Stomach (tissue), 19 donors: ENCODE measurements at places on chromosomes 1 and 21. TPM values are rescaled to one million over a fixed set of nuclear protein-coding genes. Genes with fewer than 3 reads are reported as not detected.

DNA sequence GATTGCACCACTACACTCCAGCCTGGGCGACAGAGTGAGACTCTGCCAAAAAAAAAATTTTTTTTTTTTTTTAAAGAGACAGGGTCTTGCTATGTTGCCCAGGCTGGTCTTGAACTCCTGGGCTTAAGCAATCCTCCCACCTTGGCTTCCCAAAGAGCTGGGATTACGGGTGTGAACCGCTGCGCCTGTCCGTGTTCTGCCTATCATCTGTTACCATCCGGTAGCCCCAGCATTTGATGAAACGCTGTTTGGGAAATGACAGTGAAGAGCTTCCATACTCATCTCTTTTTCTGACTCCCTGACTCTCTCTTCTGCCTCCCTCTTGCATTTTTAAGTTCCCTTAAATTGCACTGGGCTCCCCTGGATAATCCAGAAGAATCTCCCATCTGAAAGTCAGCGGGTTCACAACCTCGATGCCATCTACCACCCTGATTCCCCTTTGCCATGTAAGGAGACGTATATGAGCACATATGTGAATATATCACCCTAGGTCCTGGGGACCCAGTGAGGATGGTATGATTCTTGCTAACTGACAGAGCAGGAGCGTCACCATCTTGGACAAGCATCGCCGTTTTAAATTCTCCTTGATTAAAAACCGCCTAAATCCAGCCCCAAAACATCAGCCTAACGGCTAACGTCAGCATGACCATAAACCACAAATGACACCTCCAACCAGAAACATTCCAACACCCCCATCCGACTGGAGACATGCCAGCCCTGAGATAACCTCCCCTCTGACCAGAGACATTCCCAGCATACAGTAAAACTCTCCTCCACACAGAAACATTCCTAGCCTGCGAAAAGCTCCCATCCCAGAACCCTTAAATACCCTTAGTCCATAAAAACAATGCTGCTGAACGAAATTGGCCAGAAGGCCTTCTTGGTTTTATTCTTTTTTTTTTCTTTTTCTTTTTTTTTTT is 12.4 kb downstream of the TNFRSF8 start:
- peak; percentile 76 for DNase-seq

DNA sequence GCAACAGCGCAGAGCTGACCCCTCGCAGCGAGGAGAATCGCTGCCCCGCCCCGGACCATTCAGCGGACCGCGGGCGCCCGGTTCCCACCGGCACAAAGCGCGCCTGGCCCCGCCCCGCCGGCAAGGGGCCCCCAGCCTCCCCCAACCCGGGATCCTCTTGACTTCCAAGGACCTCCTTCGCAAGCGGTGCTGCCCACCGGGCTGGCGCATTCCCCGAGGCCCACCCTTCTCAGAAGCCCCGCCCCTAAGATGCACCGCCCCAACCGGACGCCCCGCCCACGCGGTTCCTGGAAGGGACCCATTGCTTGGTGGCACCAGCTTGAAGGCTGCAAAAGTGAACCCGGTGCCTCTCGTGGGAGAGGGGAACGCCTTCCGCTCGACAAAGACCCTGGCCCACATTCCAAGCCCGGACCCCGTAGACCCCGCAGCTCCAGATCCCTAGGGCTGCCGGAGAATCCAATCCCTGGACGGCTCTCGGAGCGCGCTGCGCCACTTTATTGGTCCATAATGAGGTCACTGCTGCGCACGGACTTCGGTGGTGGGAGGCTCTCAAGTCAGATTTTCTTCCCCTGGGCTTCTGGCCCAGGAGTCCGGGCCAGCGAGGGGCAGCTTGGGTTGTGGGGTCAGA is 2.0 kb downstream of the HES3 start:
- DNase-seq, result peak; percentile 67

GRCh38 chr1:26945728-26946127 is 14.5 kb downstream of the KDF1 start:
- peak; percentile 60 for DNase-seq

- DNase-seq, result no peak
Measured at GRCh38 chr1:67945733-67946374, 104.6 kb downstream of the DIRAS3 start.

GRCh38 chr1:40386359-40386723 is 12.8 kb downstream of the SMAP2 start:
- no peak for DNase-seq

DNA sequence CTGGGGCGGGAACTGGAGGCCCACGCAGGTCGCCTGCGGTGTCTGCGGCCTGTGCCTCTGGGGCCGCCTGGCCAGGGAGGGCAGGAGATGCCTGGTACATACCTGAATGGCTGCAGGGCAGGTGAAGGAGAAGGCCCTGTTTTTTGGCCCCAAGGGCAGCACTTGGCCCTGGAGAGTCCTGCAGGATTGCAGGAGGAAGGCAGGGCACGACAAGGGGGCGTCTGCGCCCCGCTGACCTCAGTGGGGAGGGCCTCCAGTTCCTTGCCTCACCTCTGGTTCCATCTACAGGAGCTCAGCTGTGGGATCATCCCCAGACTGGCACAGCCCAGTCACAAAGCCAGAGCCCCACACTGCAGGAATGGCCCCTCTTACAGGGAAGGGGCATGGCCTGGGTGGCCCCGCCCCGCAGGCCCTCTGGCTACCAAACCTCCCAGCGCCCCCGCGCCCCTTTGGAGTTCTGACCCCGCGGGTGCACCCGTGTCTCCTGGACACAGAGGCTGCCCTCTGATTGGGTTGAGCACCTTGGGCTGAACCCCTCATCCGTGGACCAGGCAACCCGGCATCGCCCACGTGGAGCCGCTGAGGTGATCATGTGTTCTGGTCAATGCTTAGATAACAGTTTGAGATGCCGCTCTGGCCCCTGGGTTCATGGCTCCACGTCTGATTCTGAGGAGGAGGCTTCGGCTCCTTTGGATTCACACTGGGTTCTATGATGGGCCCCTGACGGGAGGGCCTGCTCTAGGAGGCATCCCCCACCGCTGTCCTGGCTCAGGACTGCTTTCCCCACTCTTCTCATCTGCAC is 1.3 kb upstream of the PEX10 start:
- DNase-seq, result no peak

DNA sequence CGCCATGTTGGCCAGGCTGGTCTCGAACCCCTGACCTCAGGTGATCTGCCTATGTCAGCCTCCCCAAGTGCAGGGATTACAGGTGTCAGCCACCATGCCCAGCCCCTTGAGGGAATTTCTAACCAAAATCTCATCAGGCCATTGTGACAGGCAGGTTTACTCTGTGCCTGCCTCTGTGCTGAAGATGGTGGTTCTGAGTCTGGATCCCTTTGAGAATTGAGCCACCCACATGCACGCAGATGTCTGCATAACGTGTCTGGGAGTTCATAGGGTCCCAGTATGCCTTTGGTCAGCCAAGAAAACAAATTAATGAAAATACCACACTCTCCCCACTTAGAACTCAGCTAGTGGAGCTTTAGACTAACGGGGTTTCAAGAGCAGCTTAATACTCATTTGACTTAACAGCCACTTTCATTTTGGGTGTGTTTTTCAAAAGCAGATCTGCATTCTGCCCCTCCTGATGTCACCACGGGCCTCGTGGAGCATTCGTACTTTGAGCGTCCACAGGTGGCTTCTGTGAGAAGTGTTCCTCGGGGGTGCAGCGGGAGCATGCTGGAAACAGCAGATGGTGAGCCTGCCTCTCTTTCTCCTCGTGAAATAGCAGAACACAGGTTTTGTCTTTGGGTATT is 45.3 kb downstream of the DIP2A start:
- DNase-seq, result no peak

- DNase-seq, result no peak
Measured at GRCh38 chr1:205610036-205610435, 21.8 kb downstream of the ELK4 start.

DNA sequence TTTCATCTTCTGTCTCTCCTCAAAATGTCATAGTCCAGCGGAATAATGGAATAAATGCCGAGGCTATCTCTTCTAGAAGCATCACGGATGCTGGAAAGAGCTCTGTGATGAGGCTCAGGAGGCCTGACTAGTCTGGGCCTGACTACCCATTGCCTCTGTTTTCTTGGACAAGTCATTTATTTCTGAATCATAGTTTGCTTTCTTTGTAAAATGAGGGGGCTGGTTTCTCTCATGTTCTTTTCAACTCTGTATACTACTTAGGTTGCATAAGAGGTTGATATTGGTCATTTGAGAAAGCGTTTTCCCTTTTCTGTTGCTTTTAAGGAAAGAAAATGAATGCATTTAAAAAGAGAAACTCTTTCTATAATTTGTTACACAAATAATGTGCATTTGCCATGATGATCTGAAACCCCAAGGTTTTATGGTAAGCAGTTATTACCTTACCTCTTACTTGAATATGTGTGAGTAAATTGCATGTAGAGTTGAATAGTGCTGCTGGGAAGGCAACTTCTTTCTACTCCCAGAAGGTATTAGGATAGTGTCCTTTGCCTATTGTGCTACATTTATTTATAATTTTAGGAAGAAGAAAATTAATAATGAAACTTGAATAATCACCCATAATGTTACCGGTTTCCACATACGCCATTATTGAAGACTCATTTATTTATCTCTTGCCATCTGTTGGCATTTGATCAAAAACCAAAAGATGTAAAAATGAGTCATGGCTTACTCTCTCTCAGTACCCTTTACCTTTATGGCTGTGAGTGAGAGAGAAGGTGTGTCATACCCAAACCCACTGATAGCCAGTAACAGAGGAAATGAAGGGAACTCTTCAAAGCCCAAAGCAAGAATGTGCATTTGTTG is 179.1 kb downstream of the FASLG start:
- DNase-seq, result no peak

DNA sequence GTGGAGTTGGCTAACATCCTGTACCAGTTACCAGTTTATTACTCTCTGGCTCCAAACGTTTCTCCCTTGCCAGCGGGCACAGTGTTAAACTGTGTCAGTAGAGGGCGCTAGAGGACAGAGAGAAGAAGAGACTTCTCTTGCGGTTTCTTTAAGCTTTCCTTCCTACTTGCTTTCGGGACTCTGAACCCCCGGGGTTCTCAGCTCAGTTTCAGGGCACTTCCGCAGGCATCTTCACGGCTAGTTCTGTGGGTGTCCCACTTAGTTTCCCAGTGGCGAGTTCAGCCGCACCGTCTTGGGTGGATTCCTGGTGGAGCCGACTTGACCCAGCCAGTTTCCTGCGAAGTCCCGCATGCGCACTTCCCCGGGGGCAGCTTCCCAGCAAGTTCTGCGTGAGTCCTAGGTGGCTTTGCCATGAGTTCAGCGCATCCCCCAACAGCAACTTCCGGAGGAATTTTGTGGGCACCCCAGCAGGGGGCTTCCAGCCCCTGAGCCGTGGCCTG is 37.9 kb upstream of the BTG2 start:
- peak; percentile 88 for DNase-seq

DNA sequence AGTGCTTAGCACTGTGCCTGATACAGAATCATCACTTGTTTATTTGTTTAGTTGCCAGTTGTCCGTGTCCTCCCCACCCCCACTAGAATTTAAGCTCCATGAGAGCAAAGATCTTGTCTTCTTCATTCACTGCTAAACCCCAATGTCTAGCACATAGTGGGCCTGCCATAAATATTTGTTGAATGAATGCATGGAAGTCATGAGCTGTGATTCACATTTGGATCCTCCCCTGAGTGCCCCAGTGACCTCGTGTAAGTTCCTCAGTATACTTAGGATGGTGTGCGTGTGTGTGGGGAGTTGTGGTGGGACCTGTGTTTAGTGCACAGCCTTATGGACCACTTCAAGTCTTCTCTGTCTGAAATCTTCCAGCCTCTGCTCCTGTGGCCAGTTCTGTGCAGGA is 23.1 kb downstream of the IER5 start:
- DNase-seq, result no peak

- no peak for DNase-seq
Measured at GRCh38 chr1:60130703-60131102, 57.1 kb upstream of the C1orf87 start.

- no peak for DNase-seq
Measured at GRCh38 chr1:24968941-24969585, 39.0 kb upstream of the RUNX3 start.

- no peak for DNase-seq
Measured at GRCh38 chr21:32279377-32279680, 480 bp upstream of the MIS18A start.

DNA sequence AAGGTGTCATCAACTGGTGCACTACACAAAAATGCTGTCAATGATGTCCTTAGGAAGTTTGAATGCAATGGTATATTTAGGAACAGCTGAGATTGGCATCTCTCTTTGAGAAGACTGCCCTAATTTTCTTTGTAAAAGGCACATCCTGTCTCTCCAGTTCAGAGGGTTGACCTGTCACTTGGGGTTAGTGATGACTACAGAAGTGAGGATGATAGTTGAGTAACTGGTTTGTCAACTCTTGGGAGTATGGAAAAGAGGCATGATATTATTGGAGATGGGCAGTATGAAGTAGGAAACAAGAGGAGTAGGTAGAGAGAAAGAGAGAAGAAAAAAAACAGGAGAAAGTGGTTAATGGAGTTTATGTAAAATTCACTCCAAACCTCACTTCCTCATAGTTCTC is 40.4 kb upstream of the PIGC start:
- DNase-seq, result no peak

GRCh38 chr1:29352719-29353420 is 116.5 kb downstream of the PTPRU start:
- DNase-seq, result no peak

DNA sequence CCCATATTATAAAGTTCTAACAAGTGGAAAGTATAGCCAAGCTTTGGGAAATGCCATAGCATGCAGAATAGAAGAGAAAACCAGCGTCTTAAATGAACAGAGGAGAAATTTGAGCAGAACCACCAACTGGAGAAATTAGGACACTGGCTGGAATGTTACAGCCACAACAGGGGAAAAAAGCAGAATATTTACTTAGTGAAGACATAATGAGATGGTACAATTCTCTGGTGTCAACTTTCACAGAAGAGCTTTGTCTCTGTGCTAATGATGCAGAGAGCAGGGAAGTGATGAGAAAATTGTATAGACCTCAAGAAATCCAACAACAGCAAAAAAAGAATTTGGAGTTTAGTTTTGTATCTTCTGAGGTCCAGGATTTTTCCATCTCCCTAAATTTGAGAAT is 249.7 kb downstream of the KIF26B start:
- no peak for DNase-seq

DNA sequence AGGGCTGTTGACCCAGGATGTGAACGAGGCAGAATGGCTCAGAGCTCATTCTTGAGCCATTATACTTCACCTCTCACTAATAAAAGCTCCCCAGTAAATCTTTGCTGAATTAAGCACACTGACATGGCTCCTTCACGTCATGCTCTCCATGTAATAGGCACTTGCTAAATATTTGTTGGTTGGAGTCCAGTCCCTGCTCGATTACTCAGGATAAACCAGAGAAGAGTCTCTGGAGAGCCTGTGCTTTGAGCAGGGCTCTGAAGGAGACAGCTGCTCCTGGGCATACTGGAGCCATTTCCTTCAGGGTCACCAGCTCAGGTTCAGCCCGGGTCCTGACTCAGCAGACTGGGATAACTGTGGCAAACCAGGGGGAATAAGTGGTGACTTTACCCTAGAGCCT is 46.9 kb downstream of the HLX start:
- DNase-seq, result no peak

APOBEC4 gene
- total RNA-seq, result not detected

MAP3K21 gene
- 44.9 TPM for total RNA-seq

PALMD gene
- total RNA-seq, result 16.2 TPM

SLC16A4 gene
- 1.2 TPM for total RNA-seq

KANK4 gene
- total RNA-seq, result 2.5 TPM

ILDR2 gene
- total RNA-seq, result 0.92 TPM

ZNF683 gene
- total RNA-seq, result not detected

FCGR1A gene
- not detected for total RNA-seq

FLG2 gene
- total RNA-seq, result 0.37 TPM

PTGS2 gene
- 46.9 TPM for total RNA-seq

HRNR gene
- not detected for total RNA-seq

PSMB4 gene
- total RNA-seq, result 145 TPM
